Upper lobe of left lung (tissue), 6 donors: ENCODE measurements at places on chromosomes 1 and 21. TPM values are rescaled to one million over a fixed set of nuclear protein-coding genes. Genes with fewer than 3 reads are reported as not detected.

DNA sequence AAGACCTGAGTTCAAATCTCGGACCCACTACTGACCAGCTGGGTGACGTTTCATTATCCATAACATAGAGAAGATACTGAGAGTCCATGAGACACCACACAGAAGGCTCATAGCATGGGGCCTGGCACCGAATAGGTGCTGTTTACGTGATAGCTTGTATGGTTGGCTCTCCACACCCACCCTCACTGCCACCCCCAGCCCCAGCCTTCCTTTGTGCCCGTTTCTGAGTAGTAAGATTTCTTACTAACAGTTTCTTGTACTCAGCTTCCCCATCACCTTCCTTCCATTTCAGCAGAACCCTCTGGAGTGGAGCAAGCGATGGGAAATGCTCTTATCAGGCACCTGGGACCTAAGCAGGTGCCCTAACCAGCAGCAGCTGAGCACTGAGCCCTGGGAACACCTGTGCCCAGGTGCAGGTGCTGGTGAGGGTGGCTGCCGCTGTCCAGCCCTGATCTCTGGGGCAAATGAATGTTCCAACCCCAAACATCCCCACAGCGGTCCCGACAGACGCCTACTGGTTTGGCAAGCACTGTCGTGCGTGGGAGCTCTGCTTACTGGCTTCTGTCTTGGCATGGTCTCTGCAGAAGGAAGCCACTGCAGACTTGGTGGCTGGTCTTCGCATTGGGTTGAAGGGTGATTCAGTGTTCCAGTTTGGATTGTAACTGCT lies 225.4 kb downstream of the CAMTA1 start:
- DNase-seq: no peak

DNA sequence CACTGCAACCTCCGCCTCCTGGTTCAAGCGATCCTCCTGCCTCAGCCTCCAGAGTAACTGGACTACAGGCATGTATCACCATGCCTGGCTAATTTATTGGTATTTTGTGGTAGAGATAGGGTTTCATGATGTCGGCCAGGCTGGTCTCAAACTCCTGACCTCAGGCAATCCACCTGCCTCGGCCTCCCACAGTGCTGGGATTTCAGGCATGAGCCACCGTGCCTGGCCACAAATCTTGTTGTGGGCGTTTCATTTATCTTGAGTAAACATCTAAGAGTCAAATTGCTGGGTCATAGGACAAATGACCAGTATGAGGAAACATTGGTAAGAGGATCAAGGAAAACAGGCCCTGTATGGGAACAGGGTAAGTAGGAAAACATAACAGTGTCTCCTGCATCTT lies 17.9 kb downstream of the TMEM200B start:
- DNase-seq: no peak

DNA sequence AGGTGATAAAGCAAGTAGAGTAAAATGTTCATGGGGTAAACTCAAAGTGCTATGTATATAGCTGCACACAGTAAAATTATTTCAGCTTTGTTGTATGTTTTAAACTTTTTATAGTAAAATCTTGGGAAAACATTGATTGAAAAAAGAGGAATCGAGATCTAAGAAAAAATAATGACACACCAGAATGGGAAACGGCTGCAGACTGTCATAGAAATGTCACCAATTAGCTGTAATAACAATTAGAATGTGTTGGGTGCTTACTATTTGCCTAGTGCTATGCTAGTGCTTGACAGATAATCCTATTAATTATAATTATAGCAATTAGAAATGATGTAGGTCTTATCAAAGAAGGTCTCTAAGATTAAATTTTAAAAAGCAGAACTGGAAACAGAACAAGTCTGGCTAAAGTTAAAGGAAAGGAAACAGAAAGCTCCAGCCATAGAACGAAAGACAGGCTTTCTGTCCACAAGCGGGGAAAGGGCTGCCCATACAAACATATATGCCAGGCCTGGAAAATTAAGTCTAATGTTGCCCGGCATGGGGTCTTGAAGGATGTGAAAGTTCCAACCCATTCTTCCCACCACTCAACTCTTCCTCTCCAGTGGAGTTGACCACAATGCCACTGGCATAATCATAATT lies 5.0 kb downstream of the PCNX2 start:
- no peak for DNase-seq

DNA sequence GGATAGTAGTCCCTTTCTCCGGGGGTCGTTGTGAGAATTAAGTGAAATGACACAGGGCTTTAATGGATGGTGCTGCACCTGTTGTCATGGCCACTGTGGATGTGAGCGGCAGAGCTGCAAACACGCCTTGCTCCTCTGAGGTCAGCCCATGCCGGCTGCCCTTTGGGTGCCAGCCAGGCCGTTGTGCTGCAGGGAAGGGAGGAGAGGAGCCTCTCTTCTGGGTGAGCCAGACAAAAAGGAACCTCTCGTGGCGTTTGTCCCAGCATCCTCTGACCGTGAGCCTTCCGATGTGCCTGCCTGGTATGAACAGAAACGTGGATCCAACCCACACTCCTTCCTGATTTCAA lies 383.0 kb upstream of the VAMP3 start:
- peak; percentile 62 for DNase-seq

GRCh38 chr1:234539666-234540403 lies 60.9 kb upstream of the TARBP1 start:
- no peak for DNase-seq

GRCh38 chr21:17799414-17800164 lies 19.6 kb downstream of the C21orf91 start:
- DNase-seq: no peak

- DNase-seq: no peak
Measured at GRCh38 chr1:101137144-101138126, 99.4 kb upstream of the S1PR1 start.

DNA sequence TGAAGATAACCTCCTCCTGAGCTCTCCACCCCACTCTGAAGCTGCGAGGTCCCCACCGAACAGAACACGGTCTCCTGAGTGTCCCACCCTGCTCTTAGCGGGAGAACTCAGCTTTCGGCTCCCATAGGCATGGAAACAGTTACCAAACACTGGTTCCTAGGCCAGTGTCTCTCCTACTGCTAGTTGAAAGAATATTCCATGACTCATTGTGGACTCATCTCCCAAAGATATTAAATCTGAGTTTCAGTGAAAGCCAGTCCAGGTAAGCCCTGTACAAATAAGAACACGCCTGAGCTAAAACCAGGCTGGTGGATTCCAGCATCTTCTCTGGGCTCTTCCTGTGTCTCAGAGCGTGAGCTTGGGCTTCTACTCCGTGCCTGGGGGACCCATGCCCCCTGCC lies 107.5 kb upstream of the CLDN14 start:
- no peak for DNase-seq

DNA sequence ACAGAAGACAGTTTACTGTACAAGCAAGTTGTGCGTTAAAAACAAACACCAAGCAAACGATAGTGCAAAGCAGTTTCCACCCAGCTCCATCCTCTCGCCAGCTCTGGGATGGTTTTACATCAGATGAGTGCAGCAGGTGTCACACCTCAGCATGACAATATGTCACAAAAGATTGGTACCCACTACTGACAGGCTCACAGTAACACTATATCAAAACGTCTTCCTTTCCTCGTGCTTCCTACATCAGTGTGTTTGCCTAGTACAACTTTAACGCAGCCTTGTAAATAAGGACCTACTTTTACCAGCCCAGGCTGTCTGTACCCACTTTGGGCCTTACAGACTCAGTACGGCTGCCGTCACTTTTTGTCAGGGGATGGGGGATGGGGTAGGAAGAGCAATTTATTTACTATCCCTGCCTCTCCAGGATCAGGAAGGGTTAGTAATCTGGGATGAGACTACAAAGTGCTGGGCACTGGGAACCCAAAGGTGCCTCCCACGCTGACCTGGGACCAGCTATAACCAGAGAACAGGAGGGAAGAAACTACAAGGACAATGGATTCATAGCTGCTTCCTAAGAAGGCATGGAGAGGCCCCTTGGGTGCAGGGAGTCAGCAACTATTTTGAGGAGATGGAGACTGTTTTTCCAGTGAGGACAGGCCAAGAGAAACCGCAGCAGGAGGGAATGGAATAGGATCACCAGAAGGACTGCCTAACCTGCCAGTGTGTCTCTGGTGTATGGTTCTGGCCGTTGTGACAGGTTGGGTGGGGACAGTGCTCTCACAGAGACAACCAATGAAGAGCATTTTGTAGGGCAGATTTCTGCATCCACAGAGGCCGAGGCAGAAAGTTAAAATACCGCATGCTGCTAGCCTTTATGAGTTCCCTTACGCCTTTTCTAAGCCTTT lies 30.2 kb downstream of the RUNX3 start:
- peak; percentile 15 for DNase-seq

DNA sequence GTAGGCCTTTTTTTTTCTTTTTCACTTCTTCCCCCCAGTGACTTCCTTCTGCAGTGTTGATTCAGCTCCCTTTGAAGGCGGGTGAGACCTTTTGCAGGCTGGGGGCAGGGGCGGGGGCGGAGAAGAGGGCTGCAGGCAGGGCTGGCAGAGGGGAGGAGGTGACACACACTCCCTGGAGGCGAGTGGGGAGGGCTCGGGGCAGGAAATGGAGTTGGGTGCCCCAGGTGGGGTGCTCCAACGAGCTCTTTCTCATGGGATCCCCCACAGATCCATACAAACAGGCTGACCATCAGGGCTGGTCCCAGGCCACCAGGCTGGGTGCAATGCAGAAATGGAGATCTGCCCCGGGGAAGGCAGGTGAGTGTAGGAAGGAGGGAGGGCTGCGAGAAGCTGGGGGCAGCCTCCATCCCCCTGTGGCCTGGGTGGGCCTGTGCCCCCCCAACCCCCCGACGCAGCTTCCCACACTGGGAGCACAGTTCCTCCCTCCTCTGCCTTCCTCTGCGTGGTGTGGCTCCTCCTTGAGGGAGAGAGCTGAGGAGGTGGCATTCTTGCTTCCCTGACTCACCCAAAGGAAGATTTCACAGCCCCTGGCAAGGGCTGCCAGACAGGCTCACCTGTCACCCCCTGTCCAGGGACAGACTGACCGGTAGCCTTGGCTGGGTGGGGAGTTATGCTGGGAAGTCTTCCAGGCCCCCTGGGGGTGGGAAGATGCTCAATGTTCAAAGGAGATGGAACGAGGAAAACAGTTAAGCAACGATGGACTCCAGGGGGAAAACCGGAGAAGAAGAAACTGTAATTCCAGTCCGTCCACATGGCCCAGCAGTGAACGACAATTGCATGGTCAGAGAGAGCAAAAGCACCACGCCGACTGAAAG lies 7.1 kb upstream of the ITGB2 start:
- DNase-seq: peak; percentile 64

DNA sequence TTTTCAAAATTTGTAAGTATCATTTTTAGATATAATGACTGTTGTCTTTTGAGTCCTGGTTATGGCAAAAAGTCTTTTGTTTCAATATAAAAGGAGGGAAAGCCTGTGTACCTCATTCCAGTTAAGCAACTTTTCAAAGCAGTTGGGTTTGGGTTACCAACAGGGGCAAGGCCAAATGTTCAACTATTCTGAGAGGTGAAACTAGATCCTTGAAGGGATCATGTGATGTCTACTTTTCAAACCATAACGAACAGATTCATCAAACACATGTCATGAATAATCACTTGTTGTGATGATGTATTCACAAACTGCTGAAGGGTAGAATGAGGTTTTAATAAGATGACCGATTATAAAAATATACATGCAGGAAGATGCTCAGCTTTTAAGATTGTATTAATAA lies 171.3 kb downstream of the HHAT start:
- DNase-seq: no peak

Gene CD84
- total RNA-seq: 26.4 TPM

Gene SAMSN1
- total RNA-seq: 19.2 TPM

Gene ZMYND12
- total RNA-seq: 1.5 TPM

Gene TRNP1
- total RNA-seq: 22.6 TPM

Gene ST3GAL3
- 46.1 TPM for total RNA-seq

Gene NIT1
- total RNA-seq: 37.1 TPM

Gene FRRS1
- total RNA-seq: 12.6 TPM
